NCI-H1092 treated with DMSO at 0.1 percent for 48 hours (cell line): ENCODE measurements at places on chromosomes 12 and 14.

DNA sequence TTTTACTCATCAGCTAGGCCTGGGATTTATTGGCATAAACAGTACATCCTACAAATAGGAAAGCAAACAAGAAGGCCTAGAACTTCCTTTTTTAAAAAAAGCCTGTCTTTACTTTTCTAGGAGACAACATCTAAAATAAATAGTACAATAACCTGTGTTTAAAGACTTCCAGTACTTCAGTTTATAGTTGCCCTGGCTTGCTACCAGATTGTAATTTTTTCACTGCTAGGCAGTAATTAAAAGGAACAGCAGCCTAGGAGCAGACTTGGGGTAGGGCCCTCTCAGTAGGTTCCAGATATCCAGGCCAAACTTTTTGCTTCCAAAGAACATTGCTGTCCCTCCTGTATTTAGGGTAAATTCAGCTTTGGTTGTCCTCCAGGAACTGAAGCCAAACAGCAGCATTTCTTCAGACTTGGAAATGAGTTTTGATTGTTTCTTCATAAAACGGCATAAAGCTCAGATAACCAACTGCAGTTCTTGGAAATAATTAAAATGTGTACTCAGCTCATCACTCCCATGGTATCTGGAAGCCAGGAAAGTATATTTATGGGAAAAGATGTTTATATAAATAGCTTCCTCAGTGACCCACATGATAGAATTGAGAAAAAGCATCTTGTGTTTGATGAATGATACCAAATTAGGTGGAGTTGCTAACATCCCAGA is 61.7 kb downstream of the PPP1R36 start:
- DNase-seq, result peak; percentile 23

GRCh38 chr12:2641761-2642160 is 153.0 kb upstream of the FKBP4 start:
- DNase-seq, result no peak

DNA sequence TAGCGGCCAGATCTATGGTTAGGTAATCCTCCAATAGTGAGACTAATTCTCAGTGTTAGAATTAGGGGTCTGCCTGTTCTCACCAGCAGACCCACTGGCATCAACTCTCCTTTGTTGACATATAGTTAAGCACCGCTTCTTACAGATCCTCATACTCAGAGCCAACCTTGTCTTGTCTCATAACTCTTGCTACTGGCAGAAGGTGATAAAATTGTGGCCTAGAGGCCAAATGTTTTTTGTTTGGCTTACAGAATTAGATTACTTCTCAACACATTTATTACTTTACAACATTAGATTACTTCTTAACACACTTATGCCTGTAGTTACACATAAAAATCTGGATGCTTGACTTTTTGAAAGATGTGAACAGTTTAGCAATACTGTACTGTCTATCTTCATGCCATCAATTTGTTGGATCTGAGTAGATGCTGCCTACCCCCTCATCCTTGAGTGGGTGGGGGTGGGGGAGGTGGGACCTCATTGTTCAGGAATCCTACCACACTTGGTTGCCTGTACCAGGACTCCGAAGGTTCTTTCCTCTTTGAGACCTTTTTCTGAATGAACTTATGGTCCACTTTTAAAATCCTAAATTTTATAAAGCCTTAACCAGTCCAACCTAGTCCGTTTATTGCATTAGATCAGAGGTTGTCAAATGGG is 7.0 kb downstream of the MTHFD1 start:
- DNase-seq, result no peak

DNA sequence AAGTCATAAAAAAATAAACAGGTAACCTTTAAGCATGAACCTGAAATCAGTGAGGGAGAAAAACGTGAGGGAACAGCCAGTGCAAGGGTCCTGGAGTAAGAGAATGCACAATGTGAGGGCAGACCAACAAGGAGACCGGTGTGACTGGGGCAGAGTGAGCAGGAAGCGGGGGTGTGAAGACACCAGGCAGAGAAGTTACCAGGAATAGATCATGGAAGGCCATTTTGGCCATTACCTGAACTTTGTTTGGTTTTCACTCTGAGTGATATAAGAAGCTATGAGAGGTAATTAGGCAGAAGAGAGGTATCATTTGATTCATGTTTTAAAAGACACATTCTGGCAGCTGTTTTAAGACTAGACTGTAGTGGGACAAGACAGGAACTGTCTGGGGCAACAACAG is 15.0 kb downstream of the PAH start:
- DNase-seq, result no peak

GRCh38 chr12:92488735-92489134 is 214.1 kb upstream of the PLEKHG7 start:
- DNase-seq, result no peak

- no peak for DNase-seq
Measured at GRCh38 chr12:105226219-105226618, 9.8 kb downstream of the APPL2 start.

DNA sequence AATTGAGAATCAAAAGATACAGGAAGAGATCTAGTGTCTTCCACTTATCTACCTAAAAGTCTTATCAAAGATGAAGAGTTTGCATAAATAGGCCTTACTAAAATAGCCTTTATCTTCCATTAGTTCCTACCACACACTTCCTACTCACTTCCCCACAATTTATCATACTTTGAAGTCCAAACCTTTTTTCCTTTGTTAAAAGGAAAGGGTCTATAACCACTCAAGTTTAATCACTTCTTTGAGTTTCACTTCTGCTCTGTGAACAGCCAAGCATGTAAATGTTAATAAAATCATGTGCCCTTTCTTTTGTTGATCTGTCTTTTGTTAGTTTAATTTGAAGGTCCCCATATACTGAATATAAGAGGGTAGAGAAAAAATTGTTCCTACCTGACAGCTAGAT is 114.5 kb downstream of the PHLDA1 start:
- DNase-seq, result no peak

GRCh38 chr12:130041983-130042812 is 120.1 kb upstream of the FZD10 start:
- DNase-seq, result peak; percentile 42

DNA sequence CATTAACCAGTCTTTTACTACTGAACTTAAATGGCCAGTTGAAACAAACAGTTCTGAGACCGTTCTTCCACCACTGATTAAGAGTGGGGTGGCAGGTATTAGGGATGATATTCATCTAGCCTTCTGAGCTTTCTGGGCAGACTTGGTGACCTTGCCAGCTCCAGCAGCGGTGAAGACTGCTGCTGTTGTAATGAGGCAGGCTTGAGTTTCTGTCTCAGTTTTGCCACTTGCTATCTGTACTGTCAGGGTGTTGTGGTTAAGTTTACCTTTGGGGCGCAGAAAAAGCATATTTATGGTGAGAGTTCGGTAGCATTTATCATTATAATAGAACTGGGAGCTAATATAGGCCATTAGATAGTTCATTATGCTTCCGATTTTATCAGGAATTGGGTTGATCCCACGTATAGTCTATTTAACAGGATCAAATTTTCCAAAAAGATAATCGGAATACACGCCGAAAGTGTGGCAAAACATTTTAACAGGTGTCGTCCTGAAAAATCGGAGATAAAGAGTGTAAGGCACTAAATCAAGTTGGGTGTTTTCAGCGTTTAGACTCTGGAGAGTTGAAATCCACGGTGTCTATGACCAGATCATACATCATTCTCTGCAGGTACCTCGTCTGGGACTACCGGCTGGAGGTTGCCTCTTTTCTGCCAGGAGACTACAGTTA is 688 bp upstream of the NECAP1 start:
- peak; percentile 26 for DNase-seq

- DNase-seq, result no peak
Measured at GRCh38 chr12:123109319-123109772, 41.5 kb downstream of the PITPNM2 start.

GRCh38 chr12:6070472-6071257 is 53.8 kb downstream of the VWF start:
- DNase-seq, result no peak

DNA sequence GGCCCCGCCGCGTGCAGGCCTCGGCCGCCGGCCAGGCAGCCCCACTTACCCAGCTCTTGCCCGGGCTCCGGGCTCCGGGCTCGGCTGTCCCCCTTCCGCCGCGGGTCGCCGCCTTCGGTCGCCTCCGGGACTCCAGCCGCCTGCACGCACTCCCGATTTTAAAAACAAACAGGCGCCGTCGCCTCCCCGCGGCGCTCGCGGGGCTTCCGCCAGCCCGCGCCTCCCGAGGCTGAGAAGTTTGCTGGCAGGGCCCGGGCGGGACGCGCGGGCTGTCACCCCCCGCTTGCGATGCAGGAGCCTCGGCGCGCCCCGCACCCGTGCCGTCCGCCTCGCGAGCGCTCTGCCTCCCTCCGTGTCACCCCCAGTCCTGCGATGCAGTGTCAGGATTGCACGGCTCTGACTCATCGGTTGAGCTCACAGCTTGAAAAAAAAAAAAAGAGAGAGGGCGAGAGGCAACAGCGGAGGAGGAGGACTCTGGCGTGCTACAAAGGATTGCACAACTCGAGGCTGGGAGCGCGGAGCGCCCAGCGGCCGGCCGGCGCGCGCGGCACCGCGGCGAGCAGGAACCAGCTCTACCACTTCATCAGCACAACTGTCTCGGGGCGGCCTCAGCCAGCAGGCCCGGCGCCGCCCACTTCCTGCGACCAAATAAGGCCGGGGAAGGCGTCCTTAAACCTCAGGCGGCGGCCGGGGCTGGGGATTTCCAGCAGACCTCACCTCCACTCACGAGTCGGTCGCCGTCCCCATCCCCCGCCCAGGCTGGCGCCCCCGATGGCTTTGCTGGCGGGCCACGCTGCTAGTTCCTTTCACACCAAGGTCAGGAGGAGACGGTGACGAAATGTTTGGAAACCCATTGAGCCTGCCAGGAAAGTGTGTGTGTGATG is 45.8 kb upstream of the PNMA1 start:
- DNase-seq, result peak; percentile 93

GRCh38 chr12:95742586-95742985 is 48.0 kb downstream of the NTN4 start:
- DNase-seq, result no peak

GRCh38 chr12:124422142-124422569 is 127.3 kb downstream of the RFLNA start:
- no peak for DNase-seq

DNA sequence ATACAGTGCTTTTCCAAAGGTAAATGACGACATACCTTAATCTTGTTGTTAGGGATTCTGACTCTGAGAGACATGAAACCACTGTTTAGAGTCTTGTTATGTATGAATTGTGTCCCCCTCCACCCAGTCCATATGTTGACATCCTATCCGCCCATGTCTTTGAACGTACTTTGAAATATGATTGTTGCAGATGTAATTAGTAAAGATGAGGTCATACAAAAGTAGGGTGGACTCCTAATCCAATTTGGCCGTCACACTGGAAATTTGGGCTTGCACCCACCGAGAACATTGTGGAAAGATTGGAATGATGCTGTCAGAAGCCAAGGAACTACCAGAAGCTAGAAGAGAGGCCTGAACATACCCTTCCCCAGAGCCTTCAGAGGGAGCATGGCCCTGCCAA is 62.2 kb downstream of the RGS6 start:
- DNase-seq, result no peak

GRCh38 chr12:92385296-92385695 is 239.7 kb upstream of the BTG1 start:
- no peak for DNase-seq

GRCh38 chr14:76541594-76542219 is 165.8 kb downstream of the ESRRB start:
- no peak for DNase-seq

GRCh38 chr12:100984796-100985195 is 190.2 kb downstream of the ANO4 start:
- no peak for DNase-seq

DNA sequence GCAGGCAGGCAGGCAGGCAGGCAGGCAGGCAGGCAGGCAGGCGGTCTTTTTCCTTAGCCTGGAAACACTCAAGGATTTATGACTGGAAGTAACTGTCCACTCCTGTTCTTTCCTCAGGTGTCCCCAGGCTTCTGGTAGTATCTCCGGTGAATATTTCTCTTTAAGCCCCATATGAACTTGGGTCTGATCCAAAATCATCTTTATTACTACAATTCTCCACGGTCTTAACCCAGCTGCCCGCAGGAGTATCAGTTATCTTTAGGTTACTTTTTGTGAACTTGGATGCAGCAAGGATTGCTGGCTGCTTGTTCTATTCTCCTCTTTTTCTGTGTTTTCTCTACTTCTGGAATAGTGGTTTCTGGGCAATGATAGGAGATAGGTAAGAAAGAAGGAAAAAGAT is 3.3 kb downstream of the CSRNP2 start:
- no peak for DNase-seq

- no peak for DNase-seq
Measured at GRCh38 chr12:123011701-123012100, 31.2 kb downstream of the ARL6IP4 start.

GRCh38 chr12:130476451-130477135 is 138.9 kb downstream of the PIWIL1 start:
- no peak for DNase-seq

DNA sequence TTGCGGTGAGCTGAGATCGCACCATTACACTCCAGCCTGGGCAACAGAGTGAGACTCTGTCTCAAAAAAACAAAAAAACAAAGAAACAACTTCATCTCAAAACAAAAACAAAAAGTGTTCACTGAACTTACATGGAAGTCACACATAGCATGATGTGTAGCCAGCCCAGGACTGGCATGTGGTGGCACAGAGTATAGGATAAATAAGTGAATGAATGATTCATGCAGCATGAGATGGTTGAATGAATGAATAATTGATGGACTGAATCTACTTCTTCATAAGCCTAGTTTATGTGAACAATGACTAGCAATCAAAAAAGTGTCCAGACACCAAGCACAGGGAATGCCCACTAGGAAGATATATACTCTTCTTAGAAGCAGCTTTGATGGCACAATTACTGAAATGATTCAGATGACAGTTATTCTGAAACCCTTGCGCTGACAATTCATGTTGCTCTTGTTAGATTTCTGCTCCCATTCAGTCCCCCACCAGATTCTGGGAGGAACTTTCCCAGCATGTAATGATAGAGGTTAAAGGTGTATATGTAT is 31.6 kb upstream of the SERPINA6 start:
- no peak for DNase-seq

- DNase-seq, result no peak
Measured at GRCh38 chr12:43836475-43836989, 651 bp downstream of the TMEM117 start.

GRCh38 chr12:42360747-42361403 is 34.9 kb downstream of the PPHLN1 start:
- no peak for DNase-seq

DNA sequence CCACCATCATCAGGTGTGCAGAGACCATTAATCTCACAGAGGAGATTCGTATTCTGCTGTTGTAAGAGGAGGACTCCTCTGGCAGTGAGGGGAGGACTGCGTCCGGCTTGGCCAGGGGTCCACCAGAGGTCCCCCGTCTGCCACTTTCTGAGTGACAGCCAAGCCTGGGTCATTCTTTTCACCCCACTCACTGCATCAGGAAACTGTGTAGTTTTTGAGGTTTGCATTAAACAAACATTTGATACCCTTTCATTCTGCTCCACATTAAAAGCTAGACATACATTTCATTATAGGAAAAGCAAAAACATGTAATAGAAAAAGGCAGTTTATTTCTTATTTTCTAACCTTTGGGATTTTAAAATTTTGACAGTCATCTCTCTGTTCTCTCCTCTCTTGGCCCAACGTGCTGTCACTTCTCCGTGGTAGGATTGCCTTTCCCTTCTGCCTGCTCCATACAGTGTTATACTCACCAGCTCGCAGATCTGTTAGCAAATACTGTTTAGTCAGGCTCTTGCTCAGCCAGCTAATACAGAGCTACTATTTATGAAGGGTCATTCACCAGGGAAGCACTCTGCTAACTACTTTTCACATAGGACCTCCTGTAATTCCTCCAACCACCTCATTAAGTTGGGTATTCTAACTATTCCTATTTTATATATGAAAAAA is 99.3 kb downstream of the PELI2 start:
- peak; percentile 39 for DNase-seq

- no peak for DNase-seq
Measured at GRCh38 chr12:19203539-19204506, 74.3 kb downstream of the PLEKHA5 start.
